KBM-7 (cell line): ENCODE measurements at places on chromosomes 5 and 9.

- DNase-seq: no peak
Measured at GRCh38 chr9:109286571-109286977, 34.3 kb downstream of the EPB41L4B start.

GRCh38 chr9:3541206-3541605, 15.4 kb upstream of the RFX3 start:
- no peak for DNase-seq

DNA sequence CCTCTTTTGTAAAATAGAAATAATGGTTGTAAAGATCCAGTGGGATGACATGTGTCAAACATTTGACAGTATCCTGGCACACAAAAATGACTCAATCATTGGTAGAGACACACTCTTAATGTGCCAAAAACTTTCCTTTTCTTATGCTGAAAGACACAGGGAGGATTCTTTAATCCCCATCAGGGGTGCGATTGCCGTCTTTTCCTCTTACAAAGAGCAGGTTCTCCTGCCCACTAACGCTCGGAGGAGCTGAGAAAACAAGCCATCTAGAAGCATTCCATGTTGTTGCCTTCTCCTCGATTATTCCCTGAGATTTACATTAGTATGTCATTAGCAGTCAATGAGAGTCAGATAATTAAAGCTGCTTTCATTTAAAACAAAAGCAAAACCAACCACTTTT, 342.6 kb upstream of the CCNH start:
- no peak for DNase-seq

- no peak for DNase-seq
Measured at GRCh38 chr9:18478501-18479361, 4.8 kb downstream of the ADAMTSL1 start.

- peak; percentile 80 for DNase-seq
Measured at GRCh38 chr5:150129813-150130492, 25.7 kb downstream of the PDGFRB start.

DNA sequence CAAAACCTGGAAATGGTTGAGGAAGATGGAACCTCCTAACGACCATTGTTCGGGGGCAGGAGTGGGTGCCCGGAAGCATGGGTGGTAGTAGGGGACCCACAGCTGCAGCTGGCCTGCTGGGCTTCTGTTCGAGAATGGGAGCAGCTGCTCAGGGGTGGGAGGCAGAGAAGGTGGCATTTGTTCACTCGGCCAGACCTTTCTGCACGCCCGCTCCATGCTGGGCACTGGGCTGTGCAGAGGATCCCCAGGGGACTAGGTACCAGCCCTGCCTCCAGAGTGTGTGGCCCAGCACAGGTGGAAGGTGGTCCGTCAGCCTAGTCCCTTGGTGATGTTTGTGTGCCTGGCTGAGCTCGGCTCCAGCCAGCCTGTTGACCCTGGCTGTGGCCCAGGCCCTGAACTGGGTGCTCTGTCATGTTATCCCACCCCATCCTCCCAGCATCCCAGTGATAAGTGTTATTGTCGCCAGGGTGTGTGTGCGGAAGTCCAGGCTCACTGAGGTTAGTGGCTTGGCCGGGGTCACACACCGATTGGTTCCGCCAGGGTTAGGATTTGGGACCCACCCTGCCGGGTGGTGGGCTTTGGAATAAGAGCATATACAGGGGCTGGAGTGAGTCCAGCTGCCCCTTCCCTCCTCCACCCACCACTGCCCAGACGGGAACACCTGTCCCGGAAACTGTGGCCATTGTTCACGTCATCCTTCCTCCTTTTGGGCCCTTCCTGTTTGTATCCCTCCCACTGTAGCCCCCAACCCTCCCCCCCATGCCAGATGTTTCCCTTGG, 4.8 kb downstream of the N4BP3 start:
- DNase-seq: peak; percentile 68

DNA sequence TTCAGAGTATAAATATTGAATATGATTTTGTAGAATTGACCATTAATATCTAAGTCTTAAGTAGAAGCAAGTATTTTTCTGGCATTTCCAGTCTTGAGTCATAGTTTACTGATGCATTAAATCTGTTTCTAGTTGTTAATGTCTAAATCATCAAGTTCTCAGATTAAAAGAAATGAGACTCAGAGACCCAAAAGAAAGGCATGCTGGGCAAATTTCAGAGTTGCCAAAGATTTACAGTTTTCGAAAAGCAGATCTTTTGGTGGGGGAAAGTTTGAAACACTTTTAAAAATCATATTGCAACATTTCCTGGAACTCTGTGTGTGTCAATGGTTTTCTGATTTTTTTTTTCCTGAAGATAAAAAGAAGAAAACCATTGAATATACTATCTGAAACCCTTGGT, 60.9 kb downstream of the ANKRD55 start:
- no peak for DNase-seq

DNA sequence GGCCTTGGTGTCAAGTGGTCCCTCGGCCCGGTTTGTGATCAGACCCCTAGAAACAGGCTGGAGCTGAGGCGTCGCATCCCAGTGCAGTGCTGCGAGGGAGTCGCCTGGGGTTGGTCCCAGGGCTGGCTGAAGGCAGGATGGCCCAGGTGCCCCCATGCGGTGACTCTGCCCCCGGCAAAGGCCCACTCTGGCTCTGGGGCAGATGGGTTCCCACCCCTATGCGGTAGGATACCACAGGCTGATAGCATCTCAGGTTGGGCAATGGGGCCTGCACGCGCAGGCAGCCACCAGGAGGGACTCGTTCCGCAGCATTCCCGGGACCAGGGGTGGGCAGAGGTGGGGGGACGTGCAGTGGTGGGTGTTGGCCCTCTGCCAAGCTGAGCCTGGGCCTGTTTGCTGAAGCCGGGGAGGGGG, 86.0 kb downstream of the RXRA start:
- DNase-seq: no peak

DNA sequence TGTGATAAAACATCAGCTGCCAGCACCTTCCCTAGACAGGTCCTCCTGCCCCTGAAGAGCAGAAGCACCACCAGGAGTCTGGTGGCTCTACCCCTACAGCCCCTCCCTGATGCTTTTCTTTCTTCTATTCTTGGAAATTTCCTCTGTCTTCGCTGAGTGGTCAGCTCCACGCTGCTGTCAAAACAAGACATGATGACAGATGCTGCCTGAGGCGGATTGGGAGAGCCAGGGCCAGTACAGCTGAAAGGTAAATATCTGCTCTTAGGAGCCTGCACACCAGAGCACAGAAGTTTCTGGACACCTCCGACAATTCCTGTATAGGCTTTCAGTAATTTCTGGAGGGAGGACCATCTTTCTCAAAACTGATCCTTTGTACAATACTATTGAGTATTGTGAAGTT, 4.7 kb upstream of the OR1Q1 start:
- DNase-seq: no peak

DNA sequence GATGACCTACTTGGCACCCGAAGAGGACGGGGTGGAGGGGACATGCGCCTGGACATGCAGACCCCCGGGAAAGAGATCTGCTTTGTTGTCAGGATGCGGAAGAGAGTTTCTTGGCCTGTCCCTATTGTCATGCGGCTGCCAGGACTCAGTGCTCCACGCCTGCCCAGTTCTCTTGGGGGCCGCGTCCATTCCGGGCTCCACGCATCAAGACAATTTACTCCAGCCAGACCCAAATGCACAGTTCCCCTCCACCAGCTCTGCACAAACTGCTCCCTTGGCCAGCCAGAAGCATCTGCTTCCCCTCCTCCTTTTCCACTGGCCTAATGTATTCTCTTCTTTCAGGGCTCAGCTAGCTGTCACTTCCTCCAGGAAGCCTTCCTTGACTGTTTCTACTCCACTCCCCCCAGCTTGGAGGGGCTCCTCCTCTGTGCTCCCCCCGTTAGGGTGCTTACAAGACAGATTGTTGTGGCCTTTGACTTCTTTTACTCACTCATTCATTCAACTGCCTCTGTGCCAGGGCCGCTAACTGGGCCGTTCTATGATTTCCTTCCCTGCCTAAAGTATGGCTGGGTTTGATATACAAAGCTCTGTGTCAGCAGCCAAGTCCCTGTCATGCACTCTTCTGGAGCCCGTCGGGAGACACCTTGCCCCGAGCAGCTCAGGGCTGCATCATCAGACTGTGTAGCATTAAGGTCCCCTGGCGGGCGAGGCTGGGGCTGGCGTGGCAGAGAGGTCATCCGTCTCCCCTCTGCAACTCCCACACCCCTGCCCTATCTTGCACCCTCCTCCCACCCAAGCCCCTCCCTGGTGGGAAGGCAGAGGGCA, 6.6 kb downstream of the FIBCD1 start:
- no peak for DNase-seq

- DNase-seq: no peak
Measured at GRCh38 chr5:168347368-168348083, 56.1 kb downstream of the WWC1 start.

DNA sequence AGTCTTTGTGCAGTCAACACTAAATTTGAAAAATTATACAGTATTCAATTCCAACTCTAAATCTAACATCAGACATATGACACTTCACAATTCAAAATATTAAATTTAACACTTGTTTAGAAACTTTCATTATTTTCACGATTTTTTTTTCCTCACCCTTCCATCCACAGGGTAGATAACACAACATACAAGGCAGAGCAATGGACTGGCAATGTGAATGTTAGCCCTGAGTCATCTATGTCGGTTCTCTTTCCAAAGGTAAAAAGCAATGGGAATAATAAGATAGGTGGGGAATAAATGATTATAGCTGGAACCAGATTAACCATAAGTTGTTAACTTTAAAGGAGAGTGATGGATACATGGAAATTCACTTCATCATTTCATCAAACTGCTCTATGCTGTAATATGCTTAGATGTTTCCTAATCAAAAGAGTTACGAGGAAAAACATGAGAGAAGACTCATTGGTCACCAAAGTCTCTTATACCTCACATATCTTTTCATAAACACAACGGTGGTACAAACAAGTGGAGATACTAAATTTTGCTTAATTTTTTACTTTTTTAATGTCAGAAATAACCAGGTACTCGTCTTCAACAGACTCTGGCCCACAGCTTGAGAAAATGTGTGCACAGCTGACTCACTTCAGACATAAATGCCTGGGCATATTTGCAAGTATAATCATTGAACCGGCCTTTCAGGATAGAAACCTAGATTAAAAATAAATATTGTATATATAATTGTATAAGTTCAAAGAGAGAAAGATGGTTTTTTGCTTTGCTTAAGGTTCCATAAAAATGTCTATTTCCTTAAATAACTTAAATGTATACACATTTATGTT, 23.0 kb downstream of the RFX3 start:
- DNase-seq: no peak

DNA sequence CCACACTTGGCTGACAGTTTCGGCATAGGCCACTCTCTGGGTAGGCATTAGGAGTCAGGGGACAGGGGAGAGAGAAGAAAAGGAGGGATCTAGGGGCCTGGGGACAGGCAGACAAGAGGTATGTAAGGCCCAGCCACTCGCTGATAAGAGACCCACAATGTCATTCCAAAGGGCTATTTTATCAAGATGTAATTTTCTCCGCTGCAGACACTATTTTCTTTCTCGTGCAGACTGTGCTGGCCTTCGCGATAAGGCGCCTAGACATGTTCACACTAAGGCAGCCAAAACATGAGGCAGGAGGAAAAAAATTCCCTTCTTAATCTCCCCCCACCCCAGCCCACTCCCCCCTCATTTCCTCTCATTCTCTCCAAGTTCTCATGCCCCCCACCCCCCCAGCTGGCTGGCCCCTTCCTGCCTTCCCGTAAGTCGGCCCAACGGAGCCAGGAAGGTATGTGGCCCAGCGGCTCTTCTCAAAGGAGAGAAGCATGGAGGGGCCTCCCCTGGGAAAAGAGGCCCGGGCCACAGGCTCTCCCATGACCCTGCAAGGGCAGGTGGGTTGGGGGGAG, 44.9 kb upstream of the SYNPO start:
- no peak for DNase-seq

- DNase-seq: no peak
Measured at GRCh38 chr5:5343568-5343967, 78.9 kb upstream of the ICE1 start.

DNA sequence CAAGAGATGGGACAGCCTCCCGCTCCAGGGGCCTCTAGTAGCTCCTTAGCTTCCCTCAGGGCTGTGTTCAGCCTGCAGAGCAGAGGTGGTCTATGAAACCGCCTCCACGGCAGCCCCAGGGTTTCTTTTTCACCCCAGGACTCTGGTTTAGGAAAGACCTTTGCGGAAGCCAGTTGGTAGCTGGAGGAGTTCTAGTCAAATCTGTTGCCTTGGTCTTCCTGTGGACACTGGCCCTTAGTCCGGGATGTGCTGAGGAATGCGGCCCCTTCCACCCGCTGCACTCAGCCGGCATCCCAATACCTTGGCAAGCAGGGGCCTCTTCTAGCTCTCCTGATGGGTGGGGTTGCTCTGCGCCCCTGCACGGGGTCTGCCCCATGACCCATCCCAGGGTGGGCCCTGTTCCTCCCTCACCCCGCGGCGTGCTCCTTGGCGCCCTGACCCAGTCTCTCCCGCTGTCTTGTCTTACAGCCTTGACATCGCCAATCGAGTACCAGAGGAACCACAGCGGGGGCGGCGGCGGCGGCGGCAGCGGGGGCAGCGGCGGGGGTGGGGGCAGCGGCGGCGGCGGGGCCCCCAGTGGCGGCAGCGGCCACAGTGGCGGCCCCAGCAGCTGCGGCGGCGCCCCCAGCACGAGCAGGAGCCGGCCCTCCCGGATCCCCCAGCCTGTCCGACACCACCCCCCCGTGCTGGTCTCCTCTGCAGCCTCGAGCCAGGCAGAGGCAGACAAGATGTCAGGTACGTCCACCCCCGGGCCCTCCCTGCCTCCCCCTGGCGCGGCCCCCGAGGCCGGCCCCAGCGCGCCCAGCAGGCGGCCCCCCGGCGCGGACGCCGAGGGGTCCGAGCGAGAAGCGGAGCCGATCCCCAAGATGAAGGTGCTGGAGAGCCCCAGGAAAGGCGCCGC, 94.3 kb upstream of the OTULINL start:
- DNase-seq: no peak

GRCh38 chr5:116502616-116503015, 72.0 kb downstream of the SEMA6A start:
- no peak for DNase-seq

GRCh38 chr5:151670083-151670686, 16.5 kb downstream of the SPARC start:
- DNase-seq: no peak

GRCh38 chr5:131515348-131515747, 119.7 kb downstream of the RAPGEF6 start:
- no peak for DNase-seq

- DNase-seq: no peak
Measured at GRCh38 chr5:54520940-54521339, 3.4 kb downstream of the SNX18 start.
